Stimulated activated CD8-positive, alpha-beta memory T cell treated with anti-CD3 and anti-CD28 coated beads, Interleukin-15, amount 100 ng/mL, for 1 hour (primary cell): ENCODE measurements at places on chromosomes 7 and 10.

- no peak for DNase-seq
Observed at GRCh38 chr7:1673581-1674118, 3.6 kb downstream of the ELFN1 start.

GRCh38 chr7:131188367-131189339 is 139.0 kb upstream of the MKLN1 start:
- DNase-seq, result peak; percentile 23

- no peak for DNase-seq
Observed at GRCh38 chr10:36469585-36469984, 655.8 kb upstream of the ANKRD30A start.

GRCh38 chr7:73715648-73716317 is 3.7 kb downstream of the STX1A start:
- no peak for DNase-seq

DNA sequence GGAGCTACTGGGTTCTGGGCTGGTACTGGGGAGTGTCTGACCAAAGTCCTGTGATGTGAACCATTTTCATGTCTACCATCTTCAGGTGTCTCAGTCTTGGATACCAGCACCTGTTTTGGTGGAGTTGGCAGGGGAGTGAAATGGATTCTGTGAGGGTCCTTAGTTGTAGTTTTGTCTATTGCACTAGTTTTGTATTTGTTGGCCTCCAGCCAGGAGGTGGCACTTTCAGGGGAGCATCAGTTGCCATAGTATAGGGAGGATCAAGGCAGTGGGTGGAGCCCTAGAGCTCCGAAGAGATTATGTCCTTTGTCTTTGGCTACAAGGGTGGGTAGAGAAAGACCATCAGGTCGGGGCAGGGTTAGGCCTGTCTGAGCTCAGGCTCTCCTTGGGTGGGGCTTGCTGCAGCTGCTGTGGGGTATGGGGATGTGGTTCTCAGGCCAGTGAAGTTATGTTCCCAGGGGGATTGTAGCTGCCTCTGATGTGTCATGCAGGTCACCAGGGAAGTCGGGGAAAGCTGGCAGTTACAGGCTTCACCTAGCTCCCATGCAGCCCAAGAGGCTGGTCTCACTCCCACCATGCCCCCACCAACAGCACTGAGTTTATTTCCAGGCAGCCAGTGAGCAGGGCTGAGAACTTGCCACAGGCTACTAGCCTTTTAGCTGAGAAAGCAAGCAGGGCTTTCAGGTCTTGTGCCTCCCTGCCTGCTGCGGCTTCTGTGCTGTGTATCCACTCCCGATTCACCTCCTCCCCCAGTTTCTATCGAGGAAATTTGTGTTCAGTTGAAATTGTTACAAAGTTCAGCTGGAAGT is 153.1 kb downstream of the ZNF365 start:
- DNase-seq, result no peak

GRCh38 chr7:5572439-5572838 is 148.8 kb upstream of the TNRC18 start:
- DNase-seq, result no peak

GRCh38 chr7:28955718-28956607 is 2.2 kb downstream of the TRIL start:
- DNase-seq, result no peak

DNA sequence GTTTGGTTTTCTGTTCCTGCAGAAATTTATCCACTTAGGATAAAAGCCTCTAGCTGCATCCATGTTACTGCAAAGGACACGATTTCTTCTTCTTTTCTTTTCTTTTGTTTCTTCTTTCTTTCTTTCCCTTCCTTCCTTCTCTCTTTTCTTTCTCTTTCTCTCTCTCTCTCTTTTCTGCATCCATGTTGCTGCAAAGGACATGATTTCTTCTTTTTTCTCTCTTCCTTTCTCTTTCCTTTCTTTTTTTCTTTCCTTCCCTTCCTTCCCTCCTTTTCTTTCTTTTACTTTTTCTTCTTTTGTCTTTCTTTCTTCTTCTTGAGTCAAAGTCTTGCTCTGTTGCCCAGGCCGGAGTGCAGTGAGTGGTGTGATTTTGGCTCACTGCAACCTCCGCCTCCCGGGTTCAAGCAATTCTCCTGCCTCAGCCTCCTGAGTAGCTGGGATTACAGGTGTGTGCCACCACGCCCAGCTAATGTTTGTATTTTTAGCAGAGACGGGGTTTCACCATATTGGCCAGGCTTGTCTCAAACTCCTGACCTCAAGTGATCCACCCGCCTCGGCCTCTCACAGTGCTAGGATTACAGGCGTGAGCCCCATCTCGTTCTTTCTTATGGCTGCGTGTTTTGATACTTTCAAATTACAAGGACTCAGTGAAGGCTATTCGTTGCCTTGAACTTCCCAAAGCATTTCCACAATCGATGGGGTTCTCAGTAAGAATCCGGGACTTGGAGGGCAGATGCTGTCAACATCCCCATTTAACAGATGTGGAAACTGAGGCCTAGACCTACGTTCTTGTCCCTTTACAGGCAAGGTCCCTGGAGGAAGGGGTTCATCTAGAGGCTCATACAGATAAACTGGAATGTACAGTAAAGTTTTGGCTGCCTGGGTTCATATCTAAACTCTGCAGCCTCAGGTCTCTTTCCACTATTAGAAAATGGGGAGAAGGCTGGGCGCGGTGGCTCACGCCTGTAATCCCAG is 1.9 kb upstream of the GNB2 start:
- no peak for DNase-seq

GRCh38 chr10:121104476-121105111 is 253.4 kb downstream of the WDR11 start:
- no peak for DNase-seq

DNA sequence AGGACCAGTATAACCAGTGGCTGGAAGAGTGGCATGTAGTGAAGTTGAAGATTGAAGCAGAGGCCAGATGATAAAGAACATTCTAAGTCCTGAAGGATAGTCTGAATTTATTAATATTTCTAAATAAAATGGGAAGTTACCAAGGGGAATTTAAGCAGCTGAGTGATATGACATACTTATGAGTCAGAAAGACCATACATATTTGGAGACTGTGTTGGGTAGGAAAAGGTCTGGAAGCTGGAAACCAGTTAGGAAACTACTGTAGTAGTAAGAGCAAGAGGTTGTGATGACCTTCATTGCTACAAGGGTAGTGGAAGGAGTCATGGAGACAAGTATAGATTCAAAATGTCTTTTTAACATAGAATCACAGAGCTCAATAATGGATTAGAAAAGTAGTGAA is 752.3 kb downstream of the SUGCT start:
- DNase-seq, result no peak

DNA sequence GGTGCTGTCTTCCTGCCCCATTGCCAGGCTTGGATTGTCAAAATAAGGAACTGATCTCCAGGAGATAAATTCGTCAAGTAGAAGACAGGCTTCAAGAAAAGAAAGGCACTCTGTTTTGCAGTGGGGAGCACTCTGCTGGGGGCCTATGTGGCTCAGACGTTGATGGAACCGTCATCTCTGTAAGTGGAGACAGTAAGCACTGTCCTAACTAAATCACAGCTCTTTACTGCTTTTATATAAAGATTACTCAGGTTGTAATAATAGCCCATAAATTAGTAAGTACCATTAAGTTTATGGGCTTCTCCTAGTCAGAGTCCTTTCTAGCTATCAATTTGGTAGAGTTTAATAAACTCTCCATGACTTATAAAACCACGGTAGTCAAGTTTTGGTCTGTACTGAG is 249.9 kb downstream of the FRMD4A start:
- DNase-seq, result no peak

DNA sequence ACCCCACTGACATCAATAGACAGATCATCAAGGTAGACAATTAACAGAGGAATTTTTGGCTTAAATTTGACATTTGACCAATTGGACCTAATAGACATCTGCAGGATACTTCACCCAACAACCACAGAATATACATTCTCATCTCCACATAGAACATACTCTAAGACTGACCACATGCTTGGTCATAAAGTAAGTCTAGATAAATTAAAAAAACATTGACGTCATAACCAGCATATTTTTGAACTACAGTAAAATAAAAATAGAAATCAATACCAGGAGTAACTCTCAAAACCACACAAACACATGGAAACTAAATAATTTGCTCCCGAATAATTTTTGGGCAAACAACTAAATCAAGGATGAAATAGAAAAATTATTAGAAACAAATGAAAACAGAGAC is 205.7 kb downstream of the REEP3 start:
- no peak for DNase-seq

DNA sequence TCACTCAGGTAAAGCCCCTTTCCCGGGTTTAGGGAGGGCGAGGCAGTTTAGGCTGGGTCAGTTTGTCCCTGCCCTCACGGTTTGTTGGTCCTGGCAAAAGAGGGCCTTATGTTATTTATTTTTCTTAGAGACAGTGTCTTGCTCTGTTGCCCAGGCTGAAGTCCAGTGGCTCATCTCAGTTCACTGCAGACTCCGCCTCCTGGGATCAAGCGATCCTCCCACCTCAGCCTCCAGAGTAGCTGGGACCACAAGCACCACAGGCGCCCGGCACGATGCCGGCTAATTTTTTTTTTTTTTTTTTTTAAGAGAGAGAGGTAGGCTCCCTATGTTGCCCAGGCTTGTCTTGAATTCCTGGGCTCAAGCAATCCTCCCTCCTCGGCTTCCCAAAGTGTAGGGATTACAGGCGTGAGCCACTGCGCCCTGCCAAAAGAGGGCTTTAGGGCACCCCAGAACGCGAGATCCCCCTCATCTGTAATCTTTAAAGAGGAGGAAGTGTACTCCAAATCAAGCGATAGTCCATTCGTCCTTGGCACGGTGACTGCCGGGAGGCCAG is 626 bp upstream of the BMS1 start:
- no peak for DNase-seq

GRCh38 chr10:99330347-99330924 is 1.3 kb downstream of the CNNM1 start:
- DNase-seq, result no peak

- no peak for DNase-seq
Observed at GRCh38 chr10:128859738-128860386, 607.2 kb upstream of the MGMT start.

GRCh38 chr10:124722798-124723783 is 21.1 kb downstream of the FAM53B start:
- no peak for DNase-seq

- DNase-seq, result no peak
Observed at GRCh38 chr10:117441361-117441760, 66.1 kb upstream of the PDZD8 start.

- no peak for DNase-seq
Observed at GRCh38 chr7:93175219-93175618, 27.0 kb upstream of the SAMD9L start.

GRCh38 chr7:154259396-154259795 is 207.2 kb downstream of the DPP6 start:
- DNase-seq, result no peak

DNA sequence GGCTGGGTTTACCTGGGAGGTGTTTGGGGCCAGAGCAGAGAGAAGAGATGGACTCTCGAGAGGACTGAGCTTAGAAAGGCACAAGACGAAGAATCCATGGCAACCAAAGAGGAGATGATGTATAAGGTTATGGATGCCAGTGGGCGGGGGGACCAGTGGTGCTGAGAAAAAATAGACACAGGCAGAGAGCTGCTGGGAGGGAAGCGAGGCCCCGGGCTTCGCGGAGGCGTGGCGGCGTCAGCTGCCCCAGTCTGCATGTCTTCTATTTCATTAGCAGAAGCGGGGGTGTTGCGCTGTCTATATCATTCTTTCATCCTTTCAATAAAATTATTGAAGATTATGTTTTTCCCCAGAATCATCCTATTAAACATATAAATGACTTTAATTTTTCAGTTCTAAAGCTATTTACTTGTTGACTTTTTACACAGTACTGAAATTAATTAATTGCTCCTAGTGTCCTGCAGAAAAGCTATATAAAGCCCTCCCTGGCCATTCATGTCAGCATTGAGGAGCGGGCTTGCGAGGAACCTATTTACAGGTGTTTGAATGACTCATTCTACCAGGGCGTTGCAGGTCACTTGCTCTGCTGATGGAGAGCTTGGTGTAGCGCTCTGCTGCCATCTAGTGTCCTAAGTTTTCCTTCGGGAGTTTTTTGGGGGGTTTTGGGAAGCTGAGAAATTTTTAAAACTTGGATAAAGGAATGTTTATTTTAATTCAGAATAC is 42.9 kb upstream of the BHLHA15 start:
- peak; percentile 38 for DNase-seq

- DNase-seq, result no peak
Observed at GRCh38 chr10:101166430-101166829, 35.3 kb downstream of the TLX1 start.

- no peak for DNase-seq
Observed at GRCh38 chr10:131159771-131160170, 151.8 kb downstream of the TCERG1L start.

DNA sequence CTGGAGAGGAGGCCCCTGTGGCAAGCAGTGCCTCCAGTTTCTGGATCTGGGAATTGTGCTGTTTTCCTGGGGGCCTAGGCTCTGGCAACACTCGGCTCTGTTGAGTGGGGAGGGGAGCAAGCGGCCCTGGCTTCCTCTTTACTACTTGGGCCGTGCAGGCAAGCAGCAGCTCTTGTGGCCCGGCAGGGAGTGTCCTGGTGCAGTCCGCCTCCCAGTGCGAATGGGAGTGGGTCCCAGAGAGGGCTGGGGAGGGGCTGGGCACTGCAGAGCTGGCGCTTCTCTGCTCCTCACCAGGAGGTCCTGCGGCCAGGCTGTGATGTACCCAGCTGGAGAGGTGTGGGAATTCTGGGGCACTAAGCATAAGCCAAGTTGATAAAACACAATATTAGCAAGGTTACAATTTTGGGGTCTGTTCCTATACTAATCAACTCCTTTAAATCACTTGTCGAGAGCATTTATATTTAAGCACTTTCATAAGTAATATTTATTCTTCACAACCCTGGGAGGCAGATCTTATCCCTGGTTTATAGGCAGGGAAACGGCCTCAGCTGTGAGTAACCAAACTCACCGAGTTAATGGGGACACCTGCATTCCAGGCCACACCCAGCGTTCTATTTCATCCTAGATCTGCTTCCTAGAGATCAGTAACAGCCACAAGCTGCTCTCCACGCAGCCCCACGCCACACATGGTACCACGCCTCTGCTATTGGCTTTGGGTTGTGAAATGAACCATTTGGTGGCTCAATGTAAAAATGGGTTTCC is 183.4 kb upstream of the PLXNA4 start:
- no peak for DNase-seq

GRCh38 chr10:43039624-43040481 is 37.0 kb upstream of the RET start:
- DNase-seq, result no peak

DNA sequence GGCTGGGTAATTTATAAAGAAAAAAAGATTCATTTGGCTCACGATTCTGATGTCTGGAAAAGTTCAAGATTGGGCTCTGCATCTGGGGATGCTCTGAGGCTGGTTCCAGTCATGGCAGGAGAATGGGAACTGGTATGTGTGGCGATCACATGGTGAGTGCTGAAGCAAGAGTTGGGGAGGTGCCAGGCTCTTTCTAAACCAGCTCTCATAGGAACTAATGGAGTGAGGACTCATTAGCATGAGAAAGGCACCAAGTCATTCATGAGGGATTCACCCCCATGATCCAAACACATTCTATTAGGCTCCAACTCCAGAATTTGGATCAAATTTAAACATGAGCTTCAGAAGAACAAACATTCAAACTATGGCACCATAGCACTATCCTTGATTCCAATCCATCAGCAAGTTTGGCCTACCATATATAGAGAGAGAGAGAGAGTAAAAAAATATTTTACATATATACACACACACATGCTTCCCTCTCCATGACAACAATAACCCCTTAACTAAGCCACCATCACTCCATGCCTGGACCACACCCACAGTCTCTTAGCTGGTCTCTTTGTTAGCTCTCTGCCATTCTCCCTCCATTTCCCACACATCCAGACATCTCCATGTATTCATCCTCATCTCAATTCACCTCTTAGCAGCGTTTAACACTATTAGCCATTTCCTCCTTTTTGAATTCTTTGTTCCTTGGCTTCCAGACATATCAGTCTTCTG is 57.9 kb downstream of the NPY start:
- no peak for DNase-seq
